ENCODE measurements at places on chromosomes 4 and X.
A peak's percentile ranks its signal among the peaks of the same experiment; 100 is the strongest.

DNA sequence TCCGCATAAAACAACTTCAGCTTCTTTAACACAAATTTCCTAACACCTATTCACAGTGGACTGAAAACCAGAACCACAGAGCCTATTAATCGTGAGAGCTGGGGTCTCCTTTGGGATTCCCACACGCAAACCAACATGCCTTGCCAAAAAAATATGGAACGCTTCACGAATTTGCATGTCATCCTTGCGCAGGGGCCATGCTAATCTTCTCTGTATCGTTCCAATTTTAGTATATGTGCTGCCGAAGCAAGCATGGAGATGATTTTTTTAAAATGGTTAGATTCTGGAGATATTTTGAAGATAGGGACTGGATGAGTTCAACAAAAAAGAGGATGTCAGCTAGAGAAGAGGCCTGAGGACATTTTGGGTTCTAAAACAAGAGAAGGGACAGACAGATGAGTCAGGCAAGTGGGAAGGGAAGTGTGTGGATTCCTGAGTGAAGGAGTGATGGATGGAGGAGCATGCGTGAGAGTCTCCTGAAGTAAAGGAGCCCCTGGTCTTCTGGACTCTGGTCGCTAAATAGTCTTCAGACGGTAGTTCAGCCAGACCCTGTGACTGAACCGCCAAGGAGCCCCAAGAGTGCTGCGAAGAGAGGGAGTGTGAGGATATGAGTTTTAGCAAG is 9.5 kb upstream of the GATA1 start:
- DNase-seq: no peak

- no peak for DNase-seq
Measured at GRCh38 chrX:48589482-48590162, 7.7 kb upstream of the WDR13 start.

DNA sequence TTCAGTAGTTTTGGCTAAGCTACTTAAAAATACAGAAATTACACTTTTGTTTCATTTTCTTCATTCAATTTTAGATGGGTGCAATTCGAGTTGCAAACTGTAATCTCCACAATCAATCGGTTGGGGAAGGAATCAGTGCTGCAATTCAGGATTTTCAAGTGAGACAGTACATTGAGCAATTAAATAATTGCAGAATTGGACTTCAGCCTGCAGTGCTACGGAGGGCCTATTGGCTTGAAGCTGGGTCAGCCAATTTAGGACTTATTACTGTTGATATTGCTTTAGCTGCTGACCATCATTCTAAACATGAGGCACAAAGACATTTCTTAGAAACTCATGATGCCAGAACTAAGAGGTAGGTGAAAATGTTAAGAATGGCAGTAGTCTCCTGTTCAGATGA is 77.7 kb downstream of the BLTP1 start:
- no peak for DNase-seq

DNA sequence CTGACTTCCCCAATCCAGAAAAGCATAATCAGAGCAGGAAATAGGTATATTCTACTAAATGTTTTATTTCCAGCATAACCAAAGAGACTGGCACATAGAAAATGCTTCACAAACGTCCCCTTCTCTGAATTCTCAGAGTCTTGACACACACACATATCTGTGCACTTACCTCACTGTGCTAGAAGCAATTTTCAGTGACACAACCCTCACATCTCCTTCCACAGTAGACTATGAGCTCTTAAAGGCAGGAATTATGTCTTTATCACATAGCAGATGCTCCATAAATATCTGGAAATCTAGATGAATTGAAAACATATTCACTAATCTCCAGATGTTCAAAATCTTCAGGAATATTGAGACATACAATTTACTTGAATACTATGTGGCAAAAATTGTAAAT is 5.9 kb downstream of the SOWAHB start:
- DNase-seq: no peak

DNA sequence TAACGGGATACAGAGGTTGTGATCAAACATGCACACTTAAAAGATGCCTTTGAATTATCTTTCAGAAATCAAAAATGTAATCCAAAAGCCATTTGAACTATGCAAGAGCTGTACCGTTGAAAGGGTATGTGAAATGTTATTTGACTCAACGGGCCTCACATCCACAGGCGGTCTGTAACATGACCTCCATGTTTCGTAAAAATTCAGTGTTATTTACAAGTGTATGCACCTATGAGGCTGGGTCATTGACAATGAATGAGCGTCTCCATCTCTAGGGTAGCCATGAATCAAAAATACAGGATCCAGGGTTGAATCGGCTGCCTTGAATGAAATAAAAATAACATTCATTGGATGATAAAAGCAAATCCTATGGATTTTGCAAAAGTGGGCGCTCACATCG is 100.1 kb downstream of the CRLF2 start:
- DNase-seq: no peak

DNA sequence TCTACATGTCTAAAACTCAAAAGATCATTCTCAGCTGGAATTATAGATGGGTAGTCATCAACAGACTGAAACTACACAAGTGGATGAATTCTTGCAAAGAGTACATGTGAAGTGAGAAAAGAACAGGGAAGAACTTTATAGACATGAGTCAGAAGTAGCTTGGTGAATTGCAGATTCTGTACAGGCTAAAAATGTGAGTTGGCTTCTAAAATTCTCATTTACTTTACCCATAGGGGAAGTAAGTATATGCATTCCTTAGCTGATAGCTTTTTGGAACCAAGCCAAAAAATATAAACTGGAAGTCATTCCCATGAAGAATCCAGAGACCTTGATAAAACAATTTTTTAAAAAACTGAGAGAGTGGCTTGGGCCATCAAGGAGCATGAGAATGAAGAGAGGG is 584.2 kb upstream of the FTHL17 start:
- no peak for DNase-seq

DNA sequence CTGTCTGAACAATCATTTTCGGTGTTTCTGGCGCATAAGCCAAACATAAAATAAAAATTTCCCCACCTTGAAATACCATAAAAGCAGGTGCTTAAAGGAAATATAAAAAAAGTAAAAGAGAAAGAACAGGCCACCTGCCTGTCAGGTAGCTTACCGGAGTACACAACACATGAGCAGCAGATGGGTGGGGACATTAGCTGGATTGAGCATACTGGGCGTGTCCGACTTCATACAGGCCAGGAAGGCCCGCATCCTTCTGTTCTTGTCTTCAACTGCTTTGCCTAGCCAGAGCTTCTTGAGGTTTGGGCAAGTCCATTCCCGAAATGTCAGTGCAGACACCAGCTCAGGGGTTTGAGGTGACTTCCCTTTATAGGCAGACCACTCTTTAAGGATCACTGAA is 66.7 kb downstream of the FAM120C start:
- DNase-seq: no peak

GRCh38 chr4:142530728-142531127 is 315.4 kb downstream of the INPP4B start:
- no peak for DNase-seq

DNA sequence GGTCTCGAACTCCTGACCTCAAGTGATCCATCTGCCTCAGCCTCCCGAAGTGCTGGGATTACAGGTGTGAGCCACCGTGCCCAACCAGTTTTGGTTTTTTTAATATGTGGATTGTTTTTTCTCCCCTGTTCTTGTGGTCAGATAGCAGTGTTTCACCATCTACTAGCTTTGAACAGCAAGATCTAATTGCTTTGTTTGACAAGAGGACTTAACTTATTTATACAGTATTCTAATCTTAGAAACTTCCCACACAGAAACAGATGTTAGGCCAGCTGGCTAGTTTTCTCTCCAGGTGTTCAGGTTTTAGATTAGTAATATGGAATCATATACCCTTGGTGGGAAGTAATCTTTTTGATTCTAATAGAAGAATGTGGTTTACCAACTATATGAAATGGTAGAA is 12.9 kb downstream of the ING2 start:
- no peak for DNase-seq

- no peak for DNase-seq
Measured at GRCh38 chr4:88965053-88965452, 91.9 kb downstream of the FAM13A start.

DNA sequence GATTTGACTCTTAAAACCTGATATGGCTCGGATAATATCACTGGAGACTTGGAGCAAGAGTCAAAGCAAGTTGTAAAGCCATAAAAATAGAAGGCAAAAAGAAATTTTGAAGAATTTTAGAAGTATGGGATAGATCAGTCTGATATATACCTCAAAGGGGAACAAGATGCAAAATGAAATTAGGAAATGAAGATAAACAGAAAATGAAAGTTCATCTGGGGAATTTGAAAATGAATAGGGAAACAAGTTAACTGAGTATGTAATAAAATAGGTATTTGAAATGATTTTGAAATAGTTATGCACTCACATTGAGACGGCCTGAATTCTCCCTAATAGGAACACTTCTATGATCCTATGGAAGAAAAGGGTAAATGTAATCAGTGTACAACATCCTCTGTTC is 5.7 kb downstream of the CYP2U1 start:
- DNase-seq: no peak

GRCh38 chr4:55132775-55133174 is 7.4 kb upstream of the KDR start:
- DNase-seq: no peak

- no peak for DNase-seq
Measured at GRCh38 chrX:31099536-31100090, 27.8 kb upstream of the FTHL17 start.

GRCh38 chr4:8269535-8270417 is at the start of gene HTRA3:
HTRA3 (plus strand) TSS chr4:8269754; CDS start chr4:8269969, 215 bp downstream.
- DNase-seq: no peak

- no peak for DNase-seq
Measured at GRCh38 chr4:138938366-138938690, 77.3 kb upstream of the NOCT start.

GRCh38 chr4:122083989-122084388 is 68.1 kb upstream of the BLTP1 start:
- no peak for DNase-seq

- DNase-seq: no peak
Measured at GRCh38 chr4:166422475-166422874, 549.4 kb downstream of the TLL1 start.

- DNase-seq: no peak
Measured at GRCh38 chr4:76737180-76737579, 160.8 kb downstream of the SOWAHB start.

DNA sequence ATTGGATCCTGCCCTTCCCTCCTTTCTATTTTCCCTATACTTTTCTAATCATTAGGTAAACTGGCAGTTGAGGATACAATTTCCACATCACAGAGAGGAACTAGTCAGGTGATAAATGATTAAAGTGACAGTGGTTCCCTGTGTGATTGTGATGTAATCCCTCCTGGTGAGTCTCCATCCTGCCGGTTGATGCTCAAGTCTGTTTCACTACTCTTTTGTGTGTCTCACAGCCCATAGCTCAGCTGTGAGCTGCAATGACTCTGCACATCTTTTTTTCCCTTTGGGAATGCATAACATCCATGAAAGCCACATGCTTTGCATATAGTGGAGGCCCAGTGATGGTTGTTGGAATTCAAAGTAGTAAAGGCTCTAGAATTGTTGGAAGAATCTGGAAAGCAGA is 60.4 kb downstream of the CCNI start:
- DNase-seq: no peak

DNA sequence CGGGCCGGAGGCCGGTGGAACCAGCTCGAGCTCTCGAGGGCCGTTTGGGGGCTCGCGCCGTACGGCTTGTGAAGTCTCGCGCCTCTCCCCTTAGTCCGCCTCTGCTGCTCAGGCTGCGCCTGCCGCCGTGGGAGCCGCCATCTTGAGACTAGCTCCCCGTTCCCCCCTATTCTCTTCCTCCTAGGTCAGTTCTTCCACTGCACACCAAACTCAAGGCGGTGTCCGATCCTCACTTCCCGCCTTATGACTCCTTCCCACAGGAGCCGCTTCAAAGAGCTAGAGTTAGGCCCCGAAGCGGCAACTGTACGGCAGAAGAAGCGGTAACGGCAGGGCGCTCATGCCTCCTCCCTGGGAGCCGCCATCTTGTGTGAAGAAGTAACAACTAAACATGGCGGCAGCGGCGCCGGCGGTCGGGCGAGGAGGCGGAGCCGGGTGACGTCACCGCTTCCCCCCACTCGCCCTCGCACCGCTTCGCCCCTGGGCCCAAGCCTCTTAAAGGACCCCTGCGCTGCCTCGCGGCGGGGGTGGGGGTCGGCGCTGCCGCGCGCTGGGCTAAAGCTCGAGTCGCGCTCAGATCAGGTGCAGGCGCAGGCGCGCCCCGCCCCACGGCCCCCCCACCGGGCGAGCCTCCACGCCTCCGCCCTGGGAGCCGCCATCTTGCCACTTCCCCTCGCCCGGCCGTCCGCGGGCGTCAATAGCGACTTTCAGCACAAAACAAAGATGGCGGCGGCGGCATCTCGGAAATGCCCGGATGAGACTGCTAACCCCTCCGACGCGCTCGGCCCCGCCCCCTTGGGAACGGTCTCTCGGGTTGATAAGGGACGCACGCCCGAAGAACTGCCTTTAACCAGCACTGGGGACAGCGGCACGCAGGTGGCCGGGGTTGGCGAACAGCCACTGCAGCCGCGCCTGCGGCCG is at the start of gene HCFC1:
HCFC1 (minus strand) TSS at position 369 of the 918 bp plus-strand sequence. CDS start 978 bp downstream, outside the sequence.
- peak; percentile 78 for DNase-seq

GRCh38 chrX:125786316-125786715 is 379.8 kb downstream of the DCAF12L2 start:
- no peak for DNase-seq

- DNase-seq: no peak
Measured at GRCh38 chrX:118459494-118459893, 36.1 kb upstream of the DOCK11 start.

DNA sequence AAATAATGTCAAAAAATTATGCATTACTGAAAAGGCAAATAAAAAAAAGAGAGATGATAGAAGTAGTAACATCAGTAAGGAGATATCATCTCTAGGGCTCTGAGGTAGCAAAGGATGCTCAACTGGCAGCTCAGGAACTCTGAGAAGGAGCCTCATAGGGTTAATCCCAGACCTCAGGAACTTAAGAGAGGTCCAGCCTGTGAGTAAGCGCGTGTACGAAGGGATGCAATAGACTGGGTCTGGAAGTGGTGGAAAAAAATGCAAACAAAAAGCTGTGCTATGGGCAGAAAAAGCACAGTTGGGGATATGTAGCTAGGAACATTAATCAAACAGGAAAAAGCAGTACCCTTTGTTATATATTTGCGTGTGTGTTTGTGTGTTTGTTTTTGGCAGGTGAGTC is 282.0 kb downstream of the GALNTL6 start:
- no peak for DNase-seq

GRCh38 chr4:113587156-113587555 is 174.4 kb downstream of the CAMK2D start:
- no peak for DNase-seq

- no peak for DNase-seq
Measured at GRCh38 chr4:88623097-88623496, 30.8 kb downstream of the HERC3 start.

GRCh38 chrX:46759645-46759974 is 692 bp upstream of the SLC9A7 start:
- DNase-seq: no peak

- no peak for DNase-seq
Measured at GRCh38 chr4:20618731-20619130, 81.5 kb upstream of the PACRGL start.

DNA sequence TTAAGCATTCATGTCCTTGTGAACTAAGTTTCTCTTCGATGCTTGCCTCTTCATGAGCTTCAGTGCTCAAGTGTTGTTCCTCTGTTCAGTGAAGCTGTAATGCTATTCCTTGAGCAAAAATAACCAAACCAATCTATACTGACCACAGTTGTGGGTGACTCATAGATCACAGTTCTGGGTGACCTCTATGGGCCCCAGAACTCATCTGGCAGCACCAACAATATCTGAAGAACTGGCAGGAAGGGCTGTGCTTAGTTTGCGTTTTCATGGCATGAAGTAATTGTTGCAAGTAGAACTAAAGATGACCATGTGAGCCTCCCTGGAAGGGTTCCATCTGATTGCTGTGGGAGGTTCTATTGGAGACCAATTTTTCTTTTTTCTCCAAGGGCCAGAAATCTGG is 106.2 kb downstream of the CCNG2 start:
- no peak for DNase-seq

Measured in stimulated activated CD4-positive, alpha-beta T cell treated with anti-CD3 and anti-CD28 coated beads, TNF-alpha, amount 100 ng/mL, for 4 hours (primary cell).